ENCODE measurements at places on chromosomes 1 and 21.
A peak's percentile ranks its signal among the peaks of the same experiment; 100 is the strongest.

DNA sequence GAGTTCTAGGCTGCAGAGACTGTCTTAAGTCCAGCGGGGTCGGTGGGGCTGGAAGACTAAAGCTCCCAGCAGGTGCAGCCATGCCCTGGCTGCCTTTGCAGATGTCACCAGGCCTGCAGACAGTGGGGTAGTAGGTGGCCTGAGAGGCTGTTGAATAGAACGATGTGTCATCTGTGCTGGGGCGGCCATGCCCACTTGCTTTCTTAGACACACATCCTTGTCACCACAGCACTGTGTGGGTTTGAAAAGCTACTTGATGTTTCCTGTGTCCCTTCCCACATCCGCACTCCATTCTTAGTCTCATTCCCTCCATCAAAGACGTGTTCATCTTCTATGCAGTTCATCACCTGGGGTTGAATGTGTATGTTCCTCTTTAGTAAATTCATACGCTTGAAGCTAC, 184.5 kb upstream of the TMEM51 start:
- no peak for DNase-seq

- no peak for DNase-seq
Observed at GRCh38 chr1:222790115-222790514, 24.7 kb upstream of the DISP1 start.

DNA sequence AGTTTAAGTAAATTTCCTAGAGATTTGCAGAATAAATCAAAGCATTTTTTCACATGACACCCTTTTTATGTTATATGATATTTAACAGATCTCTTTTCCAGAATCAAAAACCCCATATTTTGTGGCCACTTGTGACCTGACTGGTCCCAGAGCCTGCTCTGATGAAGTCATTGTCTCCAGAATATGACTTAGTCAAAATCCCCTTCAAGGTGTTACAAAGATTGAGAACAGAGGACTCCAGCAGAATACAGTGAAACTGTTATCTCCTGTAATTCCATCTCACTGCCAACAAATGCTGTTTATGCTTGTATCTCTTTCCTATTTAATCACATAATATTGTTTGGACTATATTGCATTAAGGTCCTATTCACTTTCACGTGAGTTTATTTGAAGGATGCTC, 25.6 kb downstream of the RGS1 start:
- no peak for DNase-seq

DNA sequence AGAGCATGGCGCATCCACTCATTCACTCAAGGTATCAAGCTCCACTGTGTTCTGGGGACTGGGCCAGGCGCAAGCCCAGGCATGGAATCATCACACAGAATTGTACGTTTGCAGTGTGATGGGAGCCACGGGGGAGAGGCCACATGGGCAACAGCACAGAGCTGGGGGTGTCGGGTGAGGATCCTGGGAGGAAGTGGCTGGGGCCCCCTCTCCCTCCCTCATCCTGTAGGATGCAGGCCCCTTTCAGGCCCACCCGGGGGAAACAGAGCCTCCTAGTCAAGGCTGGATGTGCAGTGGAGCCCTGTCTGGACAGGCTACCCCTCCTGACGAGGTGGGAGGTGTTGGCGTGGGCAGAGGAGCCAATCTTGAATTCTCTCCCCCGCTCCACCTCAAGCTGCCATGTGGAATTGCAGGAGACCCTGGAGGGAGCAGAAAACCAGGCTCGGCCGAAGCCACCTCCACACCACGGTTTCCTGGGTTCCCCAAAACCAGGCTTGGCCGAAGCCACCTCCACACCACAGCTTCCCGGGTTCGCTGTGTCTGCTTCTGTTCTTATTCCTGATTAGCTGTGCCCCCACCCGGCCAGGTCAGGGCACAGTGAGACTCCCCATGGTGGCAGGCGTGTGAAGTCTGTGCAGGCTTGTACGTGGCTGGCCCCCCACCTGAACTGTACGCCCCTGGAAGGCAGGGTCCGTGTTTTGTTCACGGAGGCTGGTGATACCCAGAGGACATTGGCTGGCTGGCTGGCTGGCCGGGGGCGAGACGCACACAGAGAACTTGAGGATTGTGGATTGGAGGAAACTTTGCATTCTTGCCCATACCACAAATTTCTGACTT, 4.2 kb upstream of the C1orf174 start:
- DNase-seq: no peak

GRCh38 chr1:204870160-204870912, at the start of gene NFASC:
TSS of gene NFASC (plus strand) at chr1:204870862. CDS start at chr1:204944316, 73,454 bp downstream.
- DNase-seq: peak; percentile 87

GRCh38 chr1:200786788-200787187, 48.1 kb downstream of the CAMSAP2 start:
- no peak for DNase-seq

- peak; percentile 31 for DNase-seq
Observed at GRCh38 chr1:170530972-170531757, 801 bp upstream of the GORAB start.

DNA sequence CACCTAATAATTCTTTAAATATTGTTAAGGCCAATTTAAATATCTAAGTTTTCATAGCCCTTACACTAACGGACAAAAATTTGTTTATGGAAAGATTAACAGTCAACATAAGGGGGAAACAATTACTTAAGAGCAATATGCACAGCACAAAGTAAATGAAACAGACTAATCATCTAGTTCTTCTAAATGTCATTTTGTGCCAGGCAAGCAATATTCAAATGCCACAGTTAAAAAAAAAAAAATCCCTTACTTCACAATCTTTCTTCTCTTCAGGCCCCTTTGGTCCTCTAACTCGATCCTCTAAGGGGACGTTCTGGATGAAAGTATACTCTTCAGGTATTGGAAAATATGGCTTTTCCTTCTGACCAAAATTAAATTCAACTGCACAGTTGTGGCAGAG, 6.6 kb downstream of the HNRNPU start:
- DNase-seq: no peak

DNA sequence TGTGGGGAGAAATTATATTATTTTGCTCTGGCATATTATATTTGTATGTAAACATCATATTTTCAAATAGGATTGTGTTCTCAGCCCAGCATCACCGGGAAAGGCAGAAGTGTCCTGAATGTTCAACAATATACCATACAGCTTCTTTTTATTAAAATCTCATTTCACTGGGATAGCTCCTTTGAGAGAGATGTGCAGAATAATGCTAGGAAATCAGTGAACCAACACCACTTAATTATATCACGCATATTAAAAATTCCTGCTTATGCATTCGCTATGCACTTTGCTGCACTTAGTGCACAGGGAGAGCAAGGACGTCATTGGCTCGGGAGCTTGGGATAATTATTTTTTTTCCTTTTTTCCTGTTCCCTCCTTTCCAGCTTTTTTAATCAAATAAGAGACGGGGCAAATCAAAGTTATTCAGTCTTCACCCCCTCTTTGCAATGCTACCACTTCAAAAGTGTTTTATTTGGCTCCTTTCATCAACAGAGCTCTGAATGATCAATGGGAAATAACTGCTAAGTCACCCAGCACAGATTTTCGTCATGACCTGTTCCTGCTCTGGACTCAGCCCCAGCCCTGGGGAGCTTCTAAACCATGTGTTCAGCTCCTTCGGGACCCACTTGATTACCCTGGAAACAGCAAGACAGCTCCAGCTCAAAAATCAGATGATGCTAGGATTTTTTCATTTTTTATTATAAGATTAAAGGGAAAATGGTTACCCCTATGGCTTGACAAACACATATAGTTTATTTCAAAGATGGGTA, 165.5 kb upstream of the DUSP10 start:
- peak; percentile 61 for DNase-seq

DNA sequence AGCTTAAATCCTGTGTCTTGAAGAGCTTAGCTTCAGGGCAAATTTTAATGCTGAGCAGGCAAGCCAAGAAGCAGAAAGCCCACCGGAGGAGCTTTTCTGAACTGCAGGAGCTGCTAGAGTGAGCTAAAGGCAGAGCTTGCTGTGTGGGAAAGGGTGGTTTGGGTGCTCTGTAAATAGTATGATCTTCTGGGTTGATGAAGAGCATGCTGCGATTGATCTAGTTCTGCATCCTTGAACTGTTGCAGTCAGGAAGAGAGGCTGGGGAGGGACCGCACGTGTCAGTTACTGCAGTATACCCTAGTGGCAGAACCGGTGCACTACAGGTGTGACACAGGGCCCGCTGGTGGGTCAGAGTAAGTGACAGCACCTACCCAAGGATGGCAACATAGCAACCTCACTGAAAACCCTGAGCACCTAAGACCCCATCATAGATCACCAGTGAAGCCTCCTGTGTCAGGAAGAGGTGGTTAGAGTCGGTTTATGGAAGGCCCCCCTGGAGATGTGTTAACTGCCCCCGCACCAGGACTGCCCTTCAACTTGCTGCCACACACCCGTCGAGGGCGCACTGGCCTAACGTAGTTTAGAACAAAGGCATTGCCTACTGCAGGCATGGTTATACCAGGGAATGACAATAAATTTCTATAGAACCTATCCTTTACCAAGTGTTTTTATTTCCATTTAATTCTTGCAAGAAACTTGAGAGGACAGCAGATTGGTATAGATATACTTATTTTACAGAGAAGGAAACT, 146.0 kb upstream of the KIAA0040 start:
- DNase-seq: peak; percentile 35

GRCh38 chr21:39984286-39984991, 117.2 kb downstream of the PCP4 start:
- peak; percentile 13 for DNase-seq

DNA sequence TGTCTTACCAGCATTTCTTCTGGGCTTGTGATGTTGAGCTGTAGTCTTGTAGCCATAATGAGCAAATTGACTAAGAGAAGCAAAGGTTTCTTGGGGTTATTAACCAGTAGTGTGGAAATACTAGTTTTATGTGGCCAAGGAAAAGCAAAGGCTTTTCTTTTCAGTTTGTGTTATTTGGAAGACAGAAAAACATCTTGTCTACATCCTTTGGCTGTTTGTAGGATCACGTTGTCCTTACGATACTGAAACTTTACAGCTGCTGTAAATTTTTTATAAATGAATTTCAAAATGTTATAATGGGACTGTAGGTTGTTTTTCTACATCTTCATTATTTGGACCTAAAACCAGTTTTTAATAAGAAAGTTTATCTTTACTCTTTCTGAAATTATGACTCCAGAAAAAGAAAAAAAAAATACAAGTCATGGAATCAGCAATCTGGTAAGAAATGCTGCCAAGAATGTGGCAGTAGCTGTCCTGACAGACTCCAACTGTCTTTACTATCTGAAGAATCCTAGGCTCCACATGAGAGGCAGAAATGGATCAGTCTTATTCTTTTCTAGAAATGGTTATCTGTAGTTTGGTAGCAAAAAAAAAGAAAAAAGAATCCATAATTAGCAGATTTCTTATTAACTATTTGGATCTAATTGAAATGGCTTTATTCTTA, 41.6 kb upstream of the QSOX1 start:
- no peak for DNase-seq

DNA sequence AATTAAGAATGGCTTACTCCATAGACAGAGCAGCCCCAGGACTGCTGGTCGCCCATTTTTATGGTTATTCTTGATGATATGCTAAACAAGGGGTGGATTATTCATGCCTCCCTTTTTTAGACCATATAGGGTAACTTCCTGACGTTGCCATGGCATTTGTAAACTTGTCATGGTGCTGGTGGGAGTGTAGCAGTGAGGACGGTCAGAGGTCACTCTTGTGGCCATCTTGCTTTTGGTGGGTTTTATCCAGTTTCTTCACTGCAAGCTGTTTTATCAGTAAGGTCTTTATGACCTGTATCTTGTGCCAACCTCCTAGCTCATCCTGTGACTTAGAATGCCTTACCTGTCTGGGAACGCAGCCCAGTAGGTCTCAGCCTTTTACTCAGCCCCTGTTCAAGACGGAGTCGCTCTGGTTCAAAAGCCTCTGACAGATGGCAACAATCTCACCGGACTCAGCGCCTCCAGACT, 5.2 kb upstream of the AGPAT3 start:
- no peak for DNase-seq

DNA sequence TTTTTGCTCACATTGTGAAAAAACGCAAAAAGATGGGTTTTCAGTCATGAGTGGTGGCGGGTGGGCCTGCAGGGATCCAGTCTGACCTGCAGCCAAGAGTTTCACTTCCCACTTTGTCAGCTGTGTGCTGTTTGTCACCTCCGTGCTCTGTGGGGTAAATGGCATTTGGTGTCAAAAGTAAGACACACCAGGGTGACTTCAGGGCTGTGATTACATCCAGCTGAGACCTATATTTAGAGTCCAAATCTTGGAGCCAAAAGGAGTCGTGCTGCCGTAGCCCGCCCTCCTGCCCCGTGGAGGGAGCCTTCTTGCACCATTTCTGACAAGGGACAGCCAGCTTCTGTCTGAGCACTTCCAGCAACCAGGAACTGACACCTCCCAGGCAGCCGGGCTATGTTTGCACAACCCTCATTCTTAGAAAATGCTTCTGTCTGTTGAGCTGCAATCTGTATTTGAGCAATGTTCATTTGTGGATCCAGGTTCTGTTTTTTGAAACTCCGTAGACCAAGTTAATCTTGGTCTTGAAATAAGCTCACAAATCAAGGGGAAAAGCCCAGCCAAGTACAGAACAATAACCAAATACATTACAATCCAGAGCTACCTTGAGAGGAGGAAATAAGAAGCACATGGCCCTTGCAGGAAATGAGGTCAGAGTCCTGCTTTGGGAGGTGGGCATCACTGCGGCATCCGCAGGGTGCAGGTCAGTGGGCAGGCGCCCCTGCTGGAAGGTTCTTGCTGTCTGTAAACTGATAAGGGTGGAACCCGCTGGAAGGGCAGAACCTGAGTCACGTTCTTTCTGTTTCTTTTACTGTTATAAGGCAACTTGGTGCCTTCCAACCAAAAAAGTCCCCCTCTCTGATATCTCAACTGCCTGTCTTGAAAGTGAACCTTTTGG, 14.4 kb downstream of the ABCG1 start:
- peak; percentile 58 for DNase-seq

DNA sequence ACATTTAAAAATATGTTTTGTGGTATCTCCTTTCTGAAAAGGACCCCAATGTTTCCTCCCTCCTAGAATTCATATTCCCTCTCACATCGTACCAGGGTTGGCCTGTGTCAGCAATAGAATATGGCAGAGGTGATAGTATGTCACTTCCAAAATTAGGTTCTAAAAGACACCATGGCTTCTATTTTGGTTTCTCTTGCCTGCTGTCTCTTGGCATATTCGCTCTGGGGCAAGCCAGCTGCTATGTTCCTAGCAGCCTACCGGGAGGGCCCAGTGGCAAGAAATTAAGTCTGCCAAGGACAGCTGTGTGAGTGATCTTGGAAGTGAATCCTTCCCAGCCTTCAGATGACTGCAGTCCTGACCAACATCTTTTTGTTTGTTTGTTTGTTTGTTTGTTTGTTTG, 92.9 kb upstream of the PPM1J start:
- no peak for DNase-seq

GRCh38 chr21:33021667-33022066, 4.1 kb upstream of the OLIG2 start:
- no peak for DNase-seq

DNA sequence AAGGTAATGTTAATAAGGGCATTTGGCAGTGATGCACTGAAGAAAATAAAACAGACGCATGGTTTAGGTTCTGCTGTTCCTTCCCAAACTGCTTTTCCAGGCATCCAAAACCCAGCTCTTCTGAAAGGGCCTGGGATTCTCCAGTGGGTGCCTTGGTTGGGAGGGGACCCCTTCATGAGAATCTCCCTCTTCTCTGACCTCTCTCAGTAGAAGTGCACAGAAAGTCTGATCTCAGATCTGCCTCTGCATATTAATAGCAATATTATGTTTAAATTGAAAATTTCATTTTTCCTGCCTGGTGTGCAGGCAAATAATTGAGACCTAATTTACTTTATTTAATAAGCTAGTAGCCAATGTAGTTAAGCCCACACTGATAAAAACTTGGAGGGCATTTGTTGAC, 260.6 kb downstream of the CAMTA1 start:
- DNase-seq: no peak

Data from eye (tissue), 1 donor.